ENCODE measurements at places on chromosomes 2 and 18. TPM values are rescaled to one million over a fixed set of nuclear protein-coding genes. Genes with fewer than 3 reads are reported as not detected.

NEB gene
- 0.29 TPM for total RNA-seq

CYP27A1 gene
- 1.2 TPM for total RNA-seq

TUBA4B gene
- total RNA-seq, result not detected

SLC4A5 gene
- 1.8 TPM for total RNA-seq

- H3K4me3 ChIP-seq, result no peak overlapping the region
- peaks cover 8% of the 10 kb centered on the region for H3K4me1 ChIP-seq
- peaks cover 6% of the 10 kb centered on the region for H3K36me3 ChIP-seq
- no peak for DNase-seq
Observed at GRCh38 chr2:20643826-20644225, 7.1 kb downstream of the HS1BP3 start.

DNA sequence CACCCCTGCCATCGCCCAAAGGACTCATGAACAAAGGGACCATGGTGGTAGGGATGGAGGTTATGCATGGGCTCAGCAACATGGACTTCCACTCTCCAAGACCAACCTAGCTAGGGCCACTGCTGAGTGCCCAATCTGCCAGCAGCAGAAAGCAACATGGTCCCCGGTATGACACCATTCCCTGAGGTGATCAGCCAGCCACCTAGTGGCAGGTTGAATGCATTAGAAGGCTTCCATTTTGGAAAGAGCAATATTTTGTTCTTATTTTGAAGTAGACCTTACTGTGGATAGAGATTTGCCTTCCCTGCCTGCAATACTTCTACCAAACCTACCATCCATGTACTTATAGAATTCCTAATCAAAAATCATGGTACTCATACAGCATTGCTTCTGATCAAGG is 99.8 kb downstream of the METTL4 start:
- H3K4me1 ChIP-seq, result no peaks in the 10 kb centered on the region
- no peak for DNase-seq
- no peaks in the 10 kb centered on the region for H3K27me3 ChIP-seq
- no peak overlapping the region for H3K27ac ChIP-seq
- H3K4me3 ChIP-seq, result no peak overlapping the region

DNA sequence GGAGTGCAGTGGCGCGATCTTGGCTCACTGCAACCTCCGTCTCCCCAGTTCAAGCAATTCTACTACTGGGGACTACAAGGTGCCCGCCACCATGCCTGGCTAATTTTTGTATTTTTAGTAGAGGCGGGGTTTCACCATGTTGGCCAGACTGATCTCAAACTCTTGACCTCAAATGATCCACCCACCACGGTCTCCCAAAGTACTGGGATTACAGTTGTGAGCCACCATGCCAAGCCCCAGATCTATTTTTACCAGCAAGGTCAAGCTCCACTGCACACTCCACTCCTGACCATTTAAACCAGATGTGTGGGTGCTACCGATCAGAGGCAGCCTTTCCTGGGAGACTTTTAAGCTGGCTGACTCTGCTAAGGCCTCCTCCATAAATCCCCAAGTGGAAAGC is 67.5 kb upstream of the CD226 start:
- no peaks in the 10 kb centered on the region for H3K4me1 ChIP-seq
- H3K4me3 ChIP-seq, result no peak overlapping the region
- H3K27ac ChIP-seq, result no peak overlapping the region
- H3K36me3 ChIP-seq, result no peaks in the 10 kb centered on the region

DNA sequence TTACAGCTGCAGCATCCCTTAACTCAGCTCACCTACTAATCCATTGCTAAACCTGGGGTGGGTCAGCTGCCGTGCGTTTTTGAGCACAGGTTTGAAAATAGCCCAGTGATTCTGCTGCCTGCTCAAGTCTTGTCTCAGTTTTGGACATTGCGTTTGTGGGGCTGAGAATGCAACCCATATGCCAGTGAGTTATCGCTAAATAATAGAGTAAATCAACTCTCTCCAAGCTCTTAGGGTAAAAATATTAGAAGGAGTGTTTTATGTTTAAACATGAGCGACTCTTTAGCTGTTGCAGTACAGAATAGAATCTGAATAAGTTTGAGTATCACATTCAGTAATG is 2.1 kb downstream of the TSHZ1 start:
- H3K27ac ChIP-seq, result no peak overlapping the region
- peak overlapping the region; percentile 54 for H3K4me3 ChIP-seq
- H3K36me3 ChIP-seq, result no peaks in the 10 kb centered on the region
- peaks cover 57% of the 10 kb centered on the region for H3K4me1 ChIP-seq
- no peaks in the 10 kb centered on the region for H3K27me3 ChIP-seq
- DNase-seq, result no peak

DNA sequence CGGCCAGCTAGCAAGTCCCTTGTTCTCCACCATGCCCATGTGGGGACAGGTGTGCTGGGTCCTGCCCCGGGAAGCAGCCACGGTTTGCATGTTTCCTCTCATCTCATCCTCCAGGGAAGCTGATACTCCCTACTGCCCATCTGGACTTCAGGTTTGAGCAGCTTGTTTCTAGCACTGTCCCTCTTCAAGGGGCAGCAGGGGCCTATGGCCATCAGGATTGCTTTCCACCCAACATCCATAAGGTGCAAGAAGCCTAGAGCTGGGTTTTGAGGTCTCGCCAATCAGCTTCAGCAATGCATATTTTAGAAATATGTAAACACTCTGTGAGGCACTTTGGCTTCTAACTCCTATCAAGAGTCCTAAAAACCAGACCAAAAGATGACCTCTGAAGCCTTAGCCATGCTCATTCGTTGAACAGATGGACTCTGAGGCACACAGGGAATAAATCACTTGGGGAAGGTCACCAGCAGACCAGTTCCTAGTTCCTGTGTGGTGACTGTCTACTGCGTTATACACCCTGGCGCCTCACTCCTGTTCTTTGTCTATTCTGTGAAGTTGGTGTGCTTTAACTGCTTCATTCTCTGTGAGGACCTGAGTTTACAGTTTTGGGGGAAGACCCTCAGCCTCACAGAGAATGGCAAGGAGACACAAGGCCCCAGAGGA is 192.6 kb upstream of the TWIST2 start:
- no peak overlapping the region for H3K27ac ChIP-seq
- no peaks in the 10 kb centered on the region for H3K36me3 ChIP-seq
- no peak overlapping the region for H3K4me3 ChIP-seq
- no peaks in the 10 kb centered on the region for H3K27me3 ChIP-seq
- no peak for DNase-seq
- no peaks in the 10 kb centered on the region for H3K4me1 ChIP-seq

DNA sequence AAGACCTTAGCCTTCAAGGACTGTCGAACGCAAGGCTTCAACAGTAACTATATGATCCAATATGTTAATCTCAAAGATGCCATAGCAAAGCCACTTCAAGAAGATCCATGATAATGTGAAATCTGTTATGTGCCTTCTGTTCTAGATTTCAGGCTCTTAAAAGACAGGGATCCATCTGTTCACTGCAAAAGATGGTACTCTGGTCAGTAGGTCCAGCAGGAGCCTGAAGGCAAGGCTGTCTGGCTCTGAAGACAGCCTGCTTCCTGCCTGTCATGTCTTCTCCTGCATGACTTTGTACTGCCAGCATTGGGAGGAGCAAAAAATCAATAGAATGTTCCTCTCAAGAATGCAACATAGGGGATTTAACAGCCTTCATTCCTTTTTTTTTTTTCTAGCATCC is 270.8 kb upstream of the PARD3B start:
- H3K4me3 ChIP-seq, result no peak overlapping the region
- no peaks in the 10 kb centered on the region for H3K4me1 ChIP-seq
- no peak overlapping the region for H3K27ac ChIP-seq
- no peaks in the 10 kb centered on the region for H3K36me3 ChIP-seq
- no peaks in the 10 kb centered on the region for H3K27me3 ChIP-seq

DNA sequence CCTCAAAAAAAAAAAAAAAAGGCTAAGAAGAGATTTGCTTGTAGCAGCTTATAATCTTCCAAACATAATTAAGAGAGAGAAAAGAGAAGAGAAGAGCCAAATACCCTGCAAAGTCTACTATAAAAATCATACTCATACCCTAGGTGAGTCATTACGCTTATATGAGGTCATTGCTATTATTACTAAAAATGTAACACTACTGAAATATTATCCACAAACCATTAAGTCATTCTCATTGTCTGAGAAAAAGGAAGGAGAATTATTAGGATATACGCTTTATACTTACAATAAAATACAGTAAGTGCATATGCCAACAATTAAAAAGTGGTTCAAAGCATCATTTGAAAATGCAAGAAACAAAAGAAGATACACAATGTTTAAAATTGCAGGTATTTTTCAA is 66.5 kb downstream of the COLEC12 start:
- no peak for DNase-seq
- H3K4me3 ChIP-seq, result no peak overlapping the region
- H3K36me3 ChIP-seq, result no peaks in the 10 kb centered on the region
- no peaks in the 10 kb centered on the region for H3K4me1 ChIP-seq
- H3K27me3 ChIP-seq, result no peaks in the 10 kb centered on the region

DNA sequence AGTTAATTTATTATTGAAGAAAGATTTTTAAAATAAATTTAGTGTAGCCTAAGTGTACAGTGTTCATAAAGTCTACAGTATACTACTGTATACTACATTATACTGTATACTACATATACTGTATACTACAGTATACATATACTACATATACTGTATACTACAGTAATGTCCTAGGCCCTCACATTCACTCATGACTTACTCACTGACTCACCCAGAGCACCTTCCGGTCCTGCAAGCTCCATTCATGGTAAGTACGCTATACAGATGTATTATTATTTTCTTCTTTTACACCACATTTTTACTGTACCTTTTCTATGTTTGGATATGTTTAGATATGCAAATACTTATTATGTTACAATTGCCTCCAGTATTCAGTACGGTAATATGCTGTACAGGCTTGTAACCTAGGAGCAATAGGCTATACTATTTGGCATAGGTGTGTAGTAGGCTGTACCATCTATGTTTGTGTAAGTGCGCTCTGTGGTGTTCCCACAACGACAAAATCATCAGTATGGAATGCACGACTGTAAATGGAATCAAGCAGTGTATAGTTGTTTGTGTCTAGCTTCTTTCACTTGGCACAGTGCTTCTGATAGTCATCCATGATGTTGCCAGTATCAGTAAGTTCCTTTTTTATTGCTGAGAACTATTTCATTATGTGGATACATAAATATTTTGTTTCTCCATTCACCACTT is 245.7 kb downstream of the MTX2 start:
- no peaks in the 10 kb centered on the region for H3K36me3 ChIP-seq
- no peaks in the 10 kb centered on the region for H3K4me1 ChIP-seq
- DNase-seq, result no peak

GRCh38 chr2:178114462-178114861 is 2.2 kb downstream of the RBM45 start:
- H3K36me3 ChIP-seq, result no peaks in the 10 kb centered on the region
- H3K27me3 ChIP-seq, result no peaks in the 10 kb centered on the region
- H3K27ac ChIP-seq, result no peak overlapping the region
- no peak overlapping the region for H3K4me3 ChIP-seq
- DNase-seq, result no peak

GRCh38 chr2:54681416-54681815 is 42.0 kb upstream of the EML6 start:
- no peaks in the 10 kb centered on the region for H3K36me3 ChIP-seq
- DNase-seq, result no peak
- peaks cover 10% of the 10 kb centered on the region for H3K4me1 ChIP-seq
- H3K27ac ChIP-seq, result no peak overlapping the region
- H3K27me3 ChIP-seq, result no peaks in the 10 kb centered on the region

GRCh38 chr2:219627103-219628100 is at the start of gene SLC4A3:
Gene SLC4A3 (plus strand): TSS chr2:219627630. CDS start chr2:219627993, 363 bp downstream.
- H3K4me1 ChIP-seq, result no peaks in the 10 kb centered on the region
- peak; percentile 16 for DNase-seq
- peaks cover 6% of the 10 kb centered on the region for H3K27me3 ChIP-seq
- H3K36me3 ChIP-seq, result no peaks in the 10 kb centered on the region
- H3K4me3 ChIP-seq, result no peak within 1 kb of the TSS
- H3K27ac ChIP-seq, result no peak within 1 kb of the TSS

- peaks cover 5% of the 10 kb centered on the region for H3K27me3 ChIP-seq
- H3K4me1 ChIP-seq, result no peaks in the 10 kb centered on the region
- DNase-seq, result no peak
Observed at GRCh38 chr18:36769172-36769571, 59.6 kb downstream of the TPGS2 start.

GRCh38 chr2:130966775-130967490 is 126.3 kb downstream of the FAM168B start:
- DNase-seq, result no peak
- H3K27ac ChIP-seq, result no peak overlapping the region

DNA sequence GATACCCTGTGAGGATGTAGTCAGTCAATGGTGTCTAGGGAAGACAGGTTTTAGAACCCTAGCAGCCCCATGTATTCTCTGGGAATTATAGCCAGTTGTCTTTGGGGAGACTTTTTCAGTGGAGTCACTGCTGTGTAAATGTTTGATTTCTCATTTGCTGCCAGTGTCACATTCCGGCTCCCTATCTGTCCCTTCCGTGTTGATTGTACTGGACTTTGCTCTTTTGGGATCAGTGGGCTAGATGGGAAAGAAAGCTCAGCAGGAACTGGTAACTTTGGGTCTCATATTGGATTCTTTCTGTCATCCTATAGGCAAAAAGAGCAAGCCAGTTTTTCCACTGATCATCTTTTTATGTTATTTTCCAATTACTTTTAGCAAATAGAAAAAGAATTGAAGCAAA is 70.1 kb downstream of the GTF3C3 start:
- H3K27me3 ChIP-seq, result no peaks in the 10 kb centered on the region
- no peaks in the 10 kb centered on the region for H3K4me1 ChIP-seq
- no peak for DNase-seq
- H3K27ac ChIP-seq, result no peak overlapping the region
- H3K4me3 ChIP-seq, result no peak overlapping the region
- no peaks in the 10 kb centered on the region for H3K36me3 ChIP-seq

- no peak for DNase-seq
- H3K4me3 ChIP-seq, result no peak overlapping the region
- no peaks in the 10 kb centered on the region for H3K36me3 ChIP-seq
- no peak overlapping the region for H3K27ac ChIP-seq
Observed at GRCh38 chr18:56479841-56480240, 158.6 kb downstream of the TXNL1 start.

DNA sequence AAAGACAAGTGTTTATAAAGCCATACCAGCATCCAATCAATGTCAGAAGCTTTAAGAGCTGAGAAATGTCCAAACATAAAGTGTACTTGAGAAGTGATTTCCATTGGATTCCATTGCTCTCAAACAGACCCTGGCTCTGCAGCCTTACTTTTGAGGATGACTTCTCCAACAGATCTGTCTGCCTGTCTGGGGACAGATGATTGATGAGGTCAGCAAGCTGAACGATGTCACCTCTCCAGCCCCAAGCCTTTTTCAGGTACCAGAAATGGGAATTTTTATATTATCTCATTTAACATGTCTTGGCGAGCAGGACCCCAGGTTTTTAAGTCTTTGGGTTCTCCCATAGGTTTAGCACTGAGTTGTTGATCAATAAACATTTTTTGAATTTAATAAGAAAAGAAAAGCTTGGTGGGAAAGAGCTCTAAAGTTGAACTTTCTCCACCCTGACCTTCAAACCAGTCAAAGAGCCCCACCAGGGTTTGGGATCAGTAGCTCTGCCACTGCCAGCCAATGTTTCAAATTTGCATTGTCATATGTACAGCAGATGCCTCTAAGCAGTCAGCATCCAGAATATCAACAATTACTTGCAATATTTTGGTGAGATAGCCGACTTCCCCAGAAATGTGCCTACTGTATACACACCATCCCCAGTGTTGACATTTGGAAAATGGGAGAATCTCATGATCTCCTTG is 22.5 kb downstream of the PTPN18 start:
- H3K27ac ChIP-seq, result no peak overlapping the region
- no peaks in the 10 kb centered on the region for H3K27me3 ChIP-seq
- H3K4me3 ChIP-seq, result no peak overlapping the region
- H3K4me1 ChIP-seq, result peaks cover 24% of the 10 kb centered on the region

- H3K27me3 ChIP-seq, result no peaks in the 10 kb centered on the region
- no peak for DNase-seq
- peaks cover 14% of the 10 kb centered on the region for H3K4me1 ChIP-seq
- H3K4me3 ChIP-seq, result no peak overlapping the region
- H3K36me3 ChIP-seq, result no peaks in the 10 kb centered on the region
Observed at GRCh38 chr2:70664525-70664924, 103.5 kb downstream of the ADD2 start.

Measured in CD8-positive, alpha-beta memory T cell (primary cell).